CD4-positive, alpha-beta T cell treated with Interleukin-15 for 1 hour (primary cell): ENCODE measurements at places on chromosomes 2 and 18.

GRCh38 chr2:10949835-10950234 is 38.1 kb downstream of the KCNF1 start:
- no peak for DNase-seq

DNA sequence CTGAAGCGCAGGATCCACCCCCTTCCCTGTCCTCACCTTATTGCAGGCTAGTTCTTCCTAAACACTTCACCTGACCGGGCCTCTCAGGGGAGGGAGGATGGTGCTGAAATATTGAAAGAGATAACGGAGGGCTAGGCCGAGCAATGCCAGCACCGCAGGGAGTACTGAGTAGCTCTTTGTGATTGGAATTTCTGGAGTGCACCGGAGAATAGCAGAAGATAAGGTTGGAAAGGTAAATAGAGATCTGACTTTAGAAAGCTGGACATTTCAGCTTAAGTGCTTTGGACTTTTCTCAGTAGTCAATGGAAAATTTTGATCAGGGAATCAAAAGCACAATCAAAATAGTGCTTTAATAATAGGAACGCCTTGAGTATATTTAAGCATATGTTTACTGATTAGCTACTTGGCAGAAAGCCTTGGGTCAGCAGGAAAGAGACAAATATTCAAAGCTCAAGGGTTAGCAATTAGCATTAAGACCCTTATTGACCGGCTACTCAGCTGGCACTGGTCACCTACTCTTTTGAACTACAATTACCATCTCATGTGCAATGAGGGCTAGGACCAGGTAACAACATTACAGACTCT is 142.9 kb upstream of the NDUFV2 start:
- DNase-seq = no peak

DNA sequence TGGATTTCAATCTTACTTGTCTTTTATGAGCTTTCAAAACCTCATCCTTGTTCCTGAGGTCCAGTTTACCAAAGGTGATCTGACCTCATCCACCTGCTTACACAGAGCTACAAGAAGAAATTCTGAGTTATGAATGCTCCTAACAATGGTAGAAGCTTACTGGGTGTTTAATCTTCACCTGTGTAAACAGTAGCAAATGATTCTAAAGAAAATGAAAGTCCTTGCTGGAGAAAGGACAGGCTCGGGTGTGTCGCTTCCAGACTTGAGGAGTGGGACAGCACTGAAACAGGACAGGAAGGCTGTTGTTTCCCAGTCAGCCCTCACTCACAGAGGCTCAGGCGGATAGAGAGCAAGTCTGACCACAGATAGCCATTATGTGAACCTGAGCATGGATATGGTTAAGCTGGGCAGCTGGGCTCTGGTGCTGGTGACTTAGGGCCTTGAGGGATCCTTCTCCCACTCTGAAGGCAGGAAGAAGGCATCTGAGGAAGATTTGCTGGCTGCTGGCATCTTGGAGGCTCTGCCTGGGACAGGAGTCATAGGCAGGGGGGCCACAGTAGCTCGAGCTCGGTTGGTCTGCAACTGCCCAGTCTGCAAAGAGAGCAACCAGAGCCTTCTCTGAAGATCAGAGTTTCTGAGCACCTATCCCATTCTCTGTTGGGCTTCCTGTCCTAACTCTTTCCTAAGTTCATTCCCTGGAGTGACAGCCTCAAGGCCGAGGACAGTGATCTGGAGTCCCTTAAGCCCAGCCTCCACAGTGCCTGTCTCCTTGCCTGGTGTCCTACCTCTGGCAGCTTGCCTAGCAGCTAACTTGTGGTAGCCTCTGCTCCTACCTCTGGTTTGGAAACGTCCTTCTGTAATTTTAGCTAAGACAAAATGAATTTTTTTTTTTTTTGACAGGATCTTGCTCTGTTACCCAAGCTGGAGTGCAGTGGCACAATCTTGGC is 4.0 kb downstream of the DOK1 start:
- DNase-seq = no peak

DNA sequence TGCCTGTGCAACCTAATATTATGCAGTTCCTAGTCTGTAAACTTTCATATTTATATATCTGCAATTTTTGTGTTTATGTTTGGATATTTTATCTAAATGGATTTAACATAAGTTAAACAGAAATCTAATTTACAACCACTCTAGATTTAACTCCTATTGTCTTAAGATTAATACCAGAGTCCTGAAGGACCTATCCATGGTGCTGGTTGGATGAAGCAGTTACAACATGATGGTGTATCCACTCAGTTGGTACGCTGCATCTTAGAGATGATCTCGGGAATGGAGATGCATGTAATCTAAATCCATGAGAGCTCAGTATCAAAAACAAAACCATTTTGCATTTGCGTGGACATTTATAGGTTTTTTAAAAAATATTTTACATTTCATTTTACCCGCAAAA is 745.9 kb upstream of the SLC8A1 start:
- DNase-seq = no peak

- no peak for DNase-seq
Measured at GRCh38 chr18:67553437-67553836, 36.9 kb upstream of the DSEL start.

- no peak for DNase-seq
Measured at GRCh38 chr18:2916184-2916583, 69.4 kb downstream of the EMILIN2 start.

GRCh38 chr2:86315084-86315483 is 22.3 kb downstream of the REEP1 start:
- no peak for DNase-seq

GRCh38 chr2:86492048-86492453 is 50.9 kb downstream of the KDM3A start:
- DNase-seq = no peak

DNA sequence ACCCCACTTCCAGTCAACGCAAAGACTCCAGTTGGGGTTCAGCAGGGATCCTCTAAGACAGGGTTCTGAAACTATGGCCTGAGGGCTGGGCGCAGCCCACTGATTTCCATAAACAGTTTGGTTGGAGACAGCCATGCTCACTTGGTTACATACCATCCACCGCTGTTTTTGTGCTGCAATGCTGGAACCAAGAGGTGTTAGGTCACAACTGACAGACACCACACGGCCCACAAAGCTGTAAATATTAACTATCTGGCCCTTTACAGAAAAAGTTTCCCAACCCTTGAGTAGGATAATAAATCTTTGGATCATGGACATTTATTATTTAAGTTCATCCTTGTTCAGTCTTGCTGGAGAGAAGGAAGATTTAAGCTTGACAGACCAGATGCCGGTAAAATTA is 8.4 kb upstream of the CD226 start:
- DNase-seq = no peak

GRCh38 chr2:121008975-121009374 is 273.3 kb downstream of the GLI2 start:
- DNase-seq = no peak
